ELR (cell line): ENCODE measurements at places on chromosomes 12 and 14.

- DNase-seq = no peak
Observed at GRCh38 chr12:116670859-116671258, 67.0 kb downstream of the SPRING1 start.

- DNase-seq = no peak
Observed at GRCh38 chr14:87810711-87811110, 182.3 kb downstream of the GALC start.

DNA sequence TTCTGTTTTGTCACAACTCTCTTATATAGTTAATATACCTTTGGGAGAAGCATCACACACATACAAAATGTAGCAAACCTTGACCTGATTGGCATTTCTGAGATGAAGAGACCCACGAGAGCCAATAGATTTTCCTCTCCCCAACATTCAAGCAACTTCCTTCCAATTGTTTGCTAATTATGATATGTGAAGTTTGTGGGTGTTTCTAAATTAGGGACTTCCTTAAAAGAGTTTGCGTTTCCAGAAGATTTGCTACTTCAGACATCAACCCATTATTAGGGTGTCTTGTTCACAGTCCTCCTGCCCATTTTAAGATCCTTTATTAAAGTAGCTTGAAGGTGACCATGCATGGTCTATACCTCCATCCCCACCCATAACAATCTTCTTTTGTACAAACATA is 9.4 kb downstream of the AICDA start:
- no peak for DNase-seq

DNA sequence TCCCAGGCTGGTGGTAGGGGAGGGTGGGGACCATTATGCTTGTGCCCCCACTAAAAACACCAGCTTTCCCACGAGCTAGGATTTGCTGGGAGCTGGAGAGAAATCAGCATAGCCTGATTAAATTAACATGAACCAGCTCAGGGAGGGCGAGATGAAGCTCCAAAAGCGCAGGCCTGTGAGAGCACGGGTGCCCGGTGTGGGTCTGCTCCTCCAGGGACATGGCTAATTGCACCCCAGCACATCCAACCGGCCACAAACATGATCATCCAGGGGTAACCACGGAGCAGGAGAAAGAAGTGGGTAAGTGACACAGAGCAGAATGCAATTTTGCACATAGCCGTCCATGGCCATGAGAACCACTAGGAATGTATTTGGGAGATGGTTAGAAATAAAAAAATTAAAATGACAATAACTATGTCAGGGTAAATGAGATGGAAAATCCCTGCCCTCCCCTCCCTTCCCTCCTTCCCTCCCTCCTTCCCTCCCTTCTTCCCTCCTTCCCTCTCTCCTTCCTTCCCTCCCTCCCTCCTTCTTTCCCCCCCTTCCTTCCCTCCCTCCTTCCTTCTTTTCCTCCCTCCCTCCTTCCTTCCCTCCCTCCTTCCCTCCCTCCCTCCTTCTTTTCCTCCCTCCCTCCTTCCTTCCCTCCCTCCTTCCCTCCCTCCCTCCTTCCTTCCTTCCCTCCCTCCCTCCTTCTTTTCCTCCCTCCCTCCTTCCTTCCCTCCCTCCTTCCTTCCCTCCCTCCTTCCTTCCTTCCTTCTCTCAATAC is 26.9 kb downstream of the CLMN start:
- DNase-seq = no peak

DNA sequence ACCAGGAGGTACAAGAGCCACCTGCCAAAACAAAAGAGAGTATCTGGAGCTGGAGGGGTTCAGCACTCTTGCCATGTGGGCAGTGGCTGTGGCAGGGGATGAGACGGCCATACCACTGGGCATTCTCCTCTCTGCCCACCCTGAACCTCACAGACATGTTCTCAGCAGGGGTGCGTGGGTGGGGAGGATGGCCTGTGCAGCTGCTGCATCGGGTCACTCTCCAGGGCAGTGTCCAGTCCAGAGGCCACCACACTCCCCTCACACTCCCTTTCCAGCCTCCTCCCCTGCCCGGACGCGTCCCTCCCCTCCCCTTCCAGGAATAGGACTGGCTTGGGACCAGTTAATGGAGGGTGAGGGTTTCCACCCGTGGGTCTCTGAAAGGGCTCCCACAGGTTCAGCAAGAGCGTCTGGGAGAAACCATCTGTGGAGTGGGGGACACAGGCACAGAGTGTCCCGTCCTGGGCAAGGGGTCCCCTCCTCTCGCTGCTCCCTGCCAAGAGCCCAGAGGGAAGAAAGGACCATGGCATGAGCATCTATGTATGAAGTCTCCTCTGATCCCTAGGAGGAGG is 501 bp downstream of the C1R start:
- no peak for DNase-seq

GRCh38 chr14:104680056-104680805 is 9.2 kb upstream of the INF2 start:
- DNase-seq = peak; percentile 94

GRCh38 chr14:83173687-83174086 is 1640.0 kb upstream of the SEL1L start:
- no peak for DNase-seq

DNA sequence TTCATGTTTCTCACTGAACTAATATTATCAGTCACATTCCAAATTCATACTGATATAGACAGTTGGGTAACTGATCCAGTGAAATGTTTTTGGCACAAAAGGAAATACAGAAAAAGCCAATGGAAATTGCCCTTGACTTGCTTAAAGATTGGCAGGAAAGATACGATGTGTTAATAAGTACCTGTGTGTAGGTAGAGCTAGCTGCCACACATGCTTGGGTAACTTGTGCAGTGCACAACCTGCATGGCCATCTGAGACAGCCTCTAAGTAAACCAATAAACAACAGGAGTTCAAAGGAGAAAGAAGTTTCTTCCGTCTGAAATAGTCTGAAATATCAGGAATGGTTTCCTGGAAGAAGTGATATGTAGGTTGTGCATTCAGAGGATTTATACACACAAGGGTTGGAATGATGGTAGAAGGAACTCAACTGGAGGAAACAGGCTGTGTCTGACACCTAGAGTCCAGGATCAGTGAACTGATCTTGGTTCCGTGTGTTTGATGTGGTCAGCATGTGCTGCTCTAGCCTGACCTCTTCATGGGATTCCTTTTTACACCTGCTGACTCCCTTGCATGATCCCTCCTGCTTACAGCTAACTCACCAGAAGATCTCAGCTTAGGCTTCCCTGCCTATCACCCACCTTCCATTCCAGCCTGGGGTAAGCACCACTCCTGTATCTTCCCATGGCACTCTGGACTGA is 81.4 kb upstream of the KRR1 start:
- DNase-seq = no peak

- peak; percentile 17 for DNase-seq
Observed at GRCh38 chr14:35766700-35767082, 42.4 kb downstream of the RALGAPA1 start.

DNA sequence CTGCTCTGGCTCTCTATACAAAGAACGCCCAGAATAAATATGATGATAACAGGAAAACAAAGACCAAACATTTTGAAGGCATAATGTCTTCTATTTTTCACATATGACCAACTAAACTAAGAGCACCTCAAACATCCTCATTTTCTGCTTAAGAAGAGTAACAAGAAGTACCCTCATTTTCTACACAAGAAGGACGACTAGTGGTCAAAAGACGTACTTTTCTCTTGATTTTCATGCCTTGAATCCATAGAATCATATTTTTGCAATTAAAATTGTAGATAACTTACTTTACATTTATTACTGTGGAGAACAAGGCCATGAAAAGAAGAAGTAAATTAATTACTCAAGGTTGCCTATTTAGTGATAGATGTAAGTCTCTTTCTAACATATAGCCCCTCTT is 358.6 kb downstream of the DUSP6 start:
- DNase-seq = peak; percentile 79
